Stimulated activated CD4-positive, alpha-beta T cell treated with anti-CD3 and anti-CD28 coated beads, TNF-alpha, amount 100 ng/mL, for 4 hours (primary cell): ENCODE measurements at places on chromosomes 12 and 14.

DNA sequence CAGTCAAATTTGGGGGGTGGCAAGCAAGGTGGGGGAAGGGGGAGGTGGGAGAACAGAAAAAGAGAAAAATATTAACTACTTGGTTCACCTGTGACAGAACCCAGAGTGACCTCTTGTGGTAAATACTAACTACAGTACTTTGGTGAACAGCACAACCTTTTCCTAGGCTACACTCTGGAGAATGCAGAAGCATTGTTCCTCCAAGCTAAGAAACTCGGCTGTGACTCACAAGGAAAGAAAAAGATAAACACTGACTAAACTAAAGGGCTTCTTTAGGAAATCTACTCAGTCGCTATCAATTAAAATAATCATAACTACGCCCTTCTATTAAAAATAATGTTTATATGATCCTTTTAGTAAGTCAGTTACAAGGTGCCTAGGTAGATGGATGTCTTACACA lies 5.4 kb downstream of the KCNH5 start:
- DNase-seq: no peak

GRCh38 chr14:64444140-64444539 lies 21.2 kb upstream of the AKAP5 start:
- DNase-seq: no peak

DNA sequence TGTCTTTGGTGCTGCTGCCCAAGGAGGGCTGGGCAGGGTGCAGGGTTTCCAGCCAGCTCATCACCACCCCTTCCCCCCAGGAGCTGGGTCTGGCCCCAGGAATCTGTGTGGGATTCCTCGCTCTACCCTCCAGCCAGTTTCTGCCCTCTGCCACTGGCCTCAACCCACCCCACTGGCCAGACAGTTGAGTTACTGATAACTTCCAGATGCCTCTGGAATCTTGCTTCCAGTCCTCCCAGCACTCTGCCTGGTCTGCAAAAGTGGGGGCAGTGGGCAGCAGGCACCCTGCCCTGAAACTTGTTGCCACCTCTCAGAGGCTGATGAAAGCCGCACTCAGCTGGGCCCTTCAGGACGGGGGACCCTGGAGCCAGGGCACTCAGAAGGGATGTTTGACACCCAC lies 20.1 kb upstream of the TBX3 start:
- no peak for DNase-seq

DNA sequence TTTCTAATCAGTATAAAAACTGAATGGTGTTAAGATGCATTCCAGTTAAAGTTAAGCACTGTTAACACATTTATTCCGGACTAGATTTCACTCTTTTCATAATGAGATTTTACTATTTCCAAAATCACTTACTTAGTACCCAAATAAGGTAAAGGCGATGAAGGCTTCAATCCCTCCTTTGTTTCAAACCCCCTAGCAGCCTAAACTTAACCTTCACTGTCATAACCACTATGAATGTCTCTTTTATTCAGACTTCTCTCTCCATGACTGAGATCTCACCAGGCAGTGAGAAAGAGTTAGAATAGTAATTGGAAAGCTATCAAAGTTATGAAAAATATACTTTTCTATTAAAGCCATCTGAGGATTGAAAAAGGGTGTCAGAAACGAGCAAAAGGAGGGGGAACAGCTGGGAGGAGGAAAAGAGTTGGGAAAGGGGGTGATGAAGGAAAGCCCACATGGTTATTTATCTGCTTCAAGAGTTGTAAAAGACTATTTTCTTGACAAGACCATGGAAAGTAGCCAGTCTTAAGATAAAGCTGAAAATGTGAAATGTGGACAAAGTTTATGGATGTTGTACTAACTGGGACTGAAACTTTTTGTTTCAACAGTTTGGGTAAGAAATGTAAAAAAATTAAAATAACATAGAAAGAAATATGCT lies 11.7 kb downstream of the EPS8 start:
- DNase-seq: no peak

DNA sequence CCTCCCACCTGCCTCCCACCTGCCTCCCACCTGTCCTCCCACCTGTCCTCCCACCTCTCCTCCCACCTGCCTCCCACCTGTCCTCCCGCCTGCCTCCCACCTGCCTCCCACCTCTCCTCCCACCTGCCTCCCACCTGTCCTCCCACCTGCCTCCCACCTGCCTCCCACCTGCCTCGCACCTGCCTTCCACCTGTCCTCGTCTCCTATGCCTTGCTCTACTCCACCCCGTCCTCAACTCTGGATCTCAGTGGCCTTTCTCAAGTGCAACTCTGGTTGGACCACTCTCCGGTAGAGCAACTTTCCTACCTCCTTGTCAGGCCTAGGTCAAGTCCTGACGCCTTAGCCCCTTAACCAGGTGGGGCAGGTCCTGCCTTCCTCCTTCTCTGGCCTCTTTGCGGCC lies 29.3 kb upstream of the PEX5 start:
- DNase-seq: no peak

DNA sequence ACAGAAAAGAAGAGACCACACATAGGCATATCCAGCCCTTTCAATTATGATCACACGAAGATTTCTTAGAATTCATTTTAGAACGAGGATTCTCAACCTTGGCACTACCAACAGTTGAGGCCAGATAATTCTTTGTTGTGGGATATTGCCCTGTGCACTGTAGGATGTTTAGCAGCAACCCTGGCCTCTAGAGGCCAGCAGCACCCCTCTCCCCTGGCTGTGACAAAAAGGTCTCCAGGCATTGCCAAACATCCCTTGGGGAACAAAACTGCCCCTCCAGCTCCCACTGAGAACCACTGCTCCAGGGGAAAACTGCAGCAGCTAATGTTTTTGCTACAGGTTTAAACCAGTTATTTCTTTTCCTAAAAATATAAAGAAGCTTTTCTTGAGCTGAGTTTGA lies 7.1 kb downstream of the NT5DC3 start:
- DNase-seq: no peak

DNA sequence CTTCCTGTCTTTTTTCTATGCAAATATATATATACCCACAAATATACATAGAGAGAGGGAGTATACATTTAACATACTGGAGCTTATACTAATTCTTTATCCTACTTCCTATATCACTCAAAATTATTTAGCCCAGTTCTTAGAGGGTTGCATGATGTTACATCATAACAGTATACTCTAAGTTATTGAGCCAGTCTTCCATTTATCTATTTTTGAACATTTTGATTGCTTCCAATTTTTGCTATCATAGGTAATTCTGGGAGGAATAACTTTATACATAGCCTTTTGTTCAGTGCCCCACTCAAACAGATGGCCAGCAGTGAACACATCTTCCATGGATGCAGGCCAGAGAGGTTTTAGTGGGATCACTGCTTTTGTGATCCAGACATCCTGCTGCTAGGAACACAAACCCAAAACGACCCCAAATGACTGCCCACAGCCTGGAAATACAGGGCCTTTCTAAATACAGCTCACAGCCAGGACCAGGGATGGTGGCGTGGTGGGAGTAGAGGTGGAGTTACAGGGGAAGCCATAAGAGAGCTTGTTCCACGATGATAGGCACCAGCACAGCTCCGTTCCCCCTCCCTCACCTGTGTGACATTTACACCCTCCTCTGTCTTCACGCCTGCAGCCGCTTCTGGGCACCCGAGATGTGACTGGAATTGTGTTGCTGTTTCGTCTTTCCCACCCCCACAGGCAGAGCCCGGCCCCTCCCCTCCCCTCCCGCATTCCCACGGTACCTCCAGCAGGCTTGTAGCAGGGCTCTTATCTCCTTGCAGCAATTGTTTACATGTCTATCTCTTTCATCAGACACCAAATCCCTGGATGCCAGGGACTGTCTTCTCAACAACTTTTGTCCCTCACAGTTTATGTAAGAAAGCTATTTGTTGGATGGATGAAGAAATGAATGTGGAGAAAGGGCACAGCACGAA lies 30.7 kb upstream of the HDAC7 start:
- DNase-seq: no peak

GRCh38 chr12:104425614-104426013 lies 31.1 kb upstream of the CHST11 start:
- no peak for DNase-seq

DNA sequence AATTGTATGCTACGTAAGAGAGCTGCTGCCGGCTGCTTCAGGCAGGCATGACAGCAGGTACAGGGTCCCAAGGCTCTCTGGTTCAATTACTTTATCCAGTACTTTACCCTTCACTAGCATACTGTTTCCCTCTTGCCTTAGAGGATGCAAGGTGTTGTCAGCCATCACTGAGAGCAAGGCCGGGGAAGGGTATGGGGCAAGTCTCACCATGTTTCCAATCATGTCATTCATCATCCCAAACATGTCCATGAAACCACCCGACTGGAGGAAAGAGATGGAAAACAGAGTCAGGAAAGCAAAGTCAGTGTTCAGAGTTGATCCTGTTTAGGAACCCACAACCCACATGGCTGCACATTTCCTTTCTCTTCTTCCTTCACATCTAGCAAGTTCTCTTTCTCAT lies 2.4 kb downstream of the MLF2 start:
- DNase-seq: no peak

GRCh38 chr14:99192028-99192621 lies 79.9 kb downstream of the BCL11B start:
- no peak for DNase-seq

- no peak for DNase-seq
Measured at GRCh38 chr14:73762375-73762822, 48.2 kb upstream of the PNMA1 start.

DNA sequence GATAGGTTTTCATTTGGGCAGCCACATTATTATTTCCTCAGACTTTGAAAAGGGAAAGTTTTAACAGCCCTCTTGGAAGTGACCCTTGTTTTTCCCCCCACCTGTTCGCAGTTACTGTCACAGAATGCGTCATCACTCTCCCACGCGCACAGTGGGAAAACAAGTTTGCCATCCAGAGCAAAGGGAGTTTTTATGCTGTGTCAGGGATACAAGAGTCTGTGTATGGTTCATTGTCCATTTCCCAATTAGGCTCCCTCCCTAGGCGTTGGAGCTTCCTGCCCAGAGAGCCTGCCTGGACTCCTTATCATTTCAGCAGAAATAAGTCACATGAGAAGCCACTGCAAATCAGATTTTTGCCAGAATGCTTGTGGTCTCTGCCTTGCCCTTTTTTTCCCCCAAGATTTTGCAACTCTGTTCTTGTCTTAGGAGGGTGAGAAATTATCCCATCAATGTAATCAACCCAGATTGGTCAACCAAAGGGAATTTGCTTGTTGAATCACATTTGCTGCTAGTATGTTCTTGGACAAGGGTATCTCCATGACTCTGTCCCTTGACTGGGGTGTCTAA lies 104.1 kb downstream of the IGF1 start:
- no peak for DNase-seq

GRCh38 chr14:102097441-102098135 lies 10.7 kb upstream of the HSP90AA1 start:
- DNase-seq: no peak

- no peak for DNase-seq
Measured at GRCh38 chr12:10716704-10717315, 6.3 kb downstream of the YBX3 start.

GRCh38 chr12:121295746-121296617 lies 527 bp downstream of the CAMKK2 start:
- DNase-seq: no peak

DNA sequence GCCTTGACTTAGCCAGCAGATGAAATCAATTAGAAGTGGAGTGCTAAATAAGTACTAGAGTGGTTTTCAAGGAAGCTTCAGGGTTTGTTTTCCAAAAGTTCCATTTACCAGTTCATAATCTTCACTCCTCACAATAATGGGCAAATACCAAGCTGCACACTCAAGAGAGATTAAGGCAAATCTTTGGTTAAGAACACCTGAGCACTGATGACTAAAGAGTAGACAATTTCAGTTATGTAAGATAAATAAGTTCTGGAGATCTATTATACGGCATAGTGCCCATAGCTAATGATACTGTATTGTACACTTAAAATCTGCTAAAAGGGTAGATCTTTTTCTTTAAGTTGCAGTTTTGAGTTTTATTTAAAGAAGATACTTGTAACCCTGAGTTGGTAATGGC lies 125.0 kb downstream of the ARMH4 start:
- DNase-seq: no peak

GRCh38 chr14:100271247-100271939 lies 32.4 kb downstream of the YY1 start:
- DNase-seq: no peak

- DNase-seq: no peak
Measured at GRCh38 chr12:105948331-105948730, 190.4 kb downstream of the NUAK1 start.

GRCh38 chr12:132707241-132707640 lies 3.4 kb upstream of the PGAM5 start:
- DNase-seq: no peak

DNA sequence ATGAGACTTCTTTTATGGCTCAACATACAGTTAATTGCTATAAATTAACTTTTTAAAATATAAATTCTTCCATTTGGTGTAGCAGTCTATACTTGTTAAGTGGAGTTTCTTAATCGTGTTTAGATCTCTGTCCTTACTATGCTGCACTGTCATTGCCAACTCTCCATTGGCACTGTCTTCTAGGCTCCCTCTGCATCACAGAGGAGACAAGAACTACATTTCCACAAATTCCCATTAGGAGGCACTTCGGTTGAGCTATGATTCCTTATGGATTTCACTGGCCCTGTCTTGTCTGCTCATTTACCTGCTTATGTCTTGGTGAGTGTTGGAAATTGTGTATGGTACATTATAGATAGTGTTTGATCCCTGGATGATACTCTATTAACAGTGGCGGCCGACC lies 630.9 kb upstream of the ATXN7L3B start:
- no peak for DNase-seq

GRCh38 chr14:73264080-73264884 lies 27.0 kb downstream of the PAPLN start:
- DNase-seq: no peak
